ENCODE measurements at places on chromosomes 2 and 18.

DNA sequence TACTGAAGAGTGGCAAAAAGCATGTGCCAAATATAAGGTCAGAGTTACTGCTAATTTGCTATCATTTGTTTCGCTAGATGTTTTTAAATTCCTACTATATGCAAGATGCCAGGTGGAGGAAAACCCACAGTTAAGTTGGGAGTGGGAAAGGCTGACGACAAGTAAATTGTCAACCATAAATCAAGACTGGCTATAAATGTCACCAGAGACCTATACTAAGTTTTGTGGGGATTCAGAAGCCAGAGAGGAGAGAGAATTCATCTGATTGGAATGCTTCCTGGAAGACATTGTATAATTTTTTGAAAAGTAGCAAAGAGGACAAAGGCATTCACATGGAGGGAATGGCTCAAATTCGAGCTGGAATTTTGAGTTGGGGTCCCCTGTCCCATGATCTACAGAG lies 64.3 kb downstream of the CFAP221 start:
- DNase-seq, result no peak

- DNase-seq, result no peak
These were observed 69.0 kb upstream of the ASAP2 start for GRCh38 chr2:9137379-9138150.

DNA sequence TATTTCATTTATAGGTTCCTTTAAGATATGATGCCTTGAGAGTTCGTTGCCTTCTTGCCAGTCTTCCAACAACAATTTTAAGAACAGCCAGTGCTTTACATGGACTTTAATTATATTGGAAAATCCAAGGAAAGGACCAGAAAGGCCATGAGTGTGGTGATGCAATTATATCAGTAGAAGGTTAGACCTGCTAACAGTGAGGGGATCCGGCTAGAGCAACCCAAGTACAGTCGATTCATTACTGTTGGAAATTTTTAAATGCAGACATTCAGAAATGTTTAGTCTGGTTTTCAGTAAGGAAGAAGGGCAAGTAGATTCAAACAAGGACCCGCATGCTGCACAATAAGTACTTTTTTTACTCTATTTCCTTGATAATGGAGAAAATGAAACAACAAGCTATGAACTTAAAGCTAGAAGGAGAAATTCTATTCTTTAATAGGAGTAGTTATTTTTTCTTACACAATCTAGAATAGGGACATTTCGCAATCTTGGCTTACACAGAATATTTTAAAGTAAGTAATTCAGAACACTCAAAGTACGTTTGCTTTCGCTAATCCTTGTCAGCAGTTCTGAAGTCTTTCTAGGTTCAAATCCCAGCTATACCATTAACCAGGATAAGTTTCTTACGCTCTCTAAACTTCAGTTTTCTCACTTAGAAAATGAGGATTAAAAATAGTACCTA lies 405.5 kb downstream of the MEIS1 start:
- no peak for DNase-seq

GRCh38 chr18:62177271-62177670 lies 9.6 kb downstream of the PIGN start:
- no peak for DNase-seq

GRCh38 chr2:60408207-60408606 lies 145.2 kb downstream of the BCL11A start:
- DNase-seq, result no peak

DNA sequence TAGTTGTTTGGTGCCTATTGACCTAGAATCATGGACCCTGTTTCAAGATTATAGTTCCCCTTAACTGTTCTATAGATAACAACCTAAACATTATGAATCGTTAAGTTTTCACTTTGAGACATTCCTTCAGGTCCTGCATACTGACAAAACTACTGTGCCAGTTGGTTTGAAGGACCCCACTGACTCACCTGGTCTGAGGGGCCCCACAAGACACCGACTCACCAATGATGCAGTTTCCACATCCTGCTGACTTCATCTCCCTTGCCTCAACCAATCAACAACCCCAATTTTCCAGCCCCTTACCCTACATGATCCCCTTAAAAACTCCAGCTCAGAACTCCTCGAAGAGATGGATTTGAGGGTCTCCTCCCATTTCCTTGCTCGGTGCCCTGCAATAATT lies 89.6 kb upstream of the CCDC141 start:
- DNase-seq, result no peak

DNA sequence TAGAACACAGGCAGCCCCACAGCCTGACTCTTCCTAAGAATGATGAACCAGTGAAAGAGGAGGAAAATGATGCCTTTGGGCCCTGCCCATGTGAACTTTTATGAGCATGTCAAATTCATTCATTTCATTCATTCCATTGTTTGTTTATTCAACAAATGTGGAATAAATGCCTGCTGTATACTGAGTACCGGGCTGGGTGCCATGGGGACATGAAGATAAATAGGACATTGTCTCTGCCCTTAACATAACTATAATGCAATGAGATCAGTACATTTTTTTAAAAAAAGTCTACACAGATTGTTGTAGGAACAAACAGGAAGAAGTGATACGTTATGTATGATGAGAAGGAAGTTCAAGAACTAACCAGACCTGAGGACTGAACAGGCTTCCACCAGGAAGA lies 14.7 kb downstream of the MREG start:
- DNase-seq, result no peak

- no peak for DNase-seq
These were observed 12.8 kb upstream of the GBX2 start for GRCh38 chr2:236180831-236181453.

DNA sequence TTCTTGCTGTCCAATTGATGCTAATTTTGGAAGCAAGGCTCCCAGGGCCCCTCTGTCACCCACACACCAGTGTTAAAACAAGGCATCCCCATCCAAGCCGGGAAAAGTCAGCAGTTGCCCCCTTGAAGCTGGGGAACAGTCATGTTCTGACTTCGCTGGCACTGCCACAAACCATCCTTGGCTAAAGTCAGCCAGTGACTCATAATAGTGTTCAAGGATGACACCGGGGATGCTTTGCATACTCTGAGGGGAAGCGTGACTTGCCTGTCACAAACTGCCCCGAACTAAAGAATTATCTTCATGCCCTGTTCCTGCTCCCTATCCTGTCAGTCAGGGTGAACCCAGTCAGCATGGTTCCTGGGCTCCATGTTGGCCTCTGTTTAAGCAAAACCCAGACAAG lies 37.0 kb downstream of the TGFA start:
- no peak for DNase-seq

GRCh38 chr2:34705551-34706247 lies 1106.6 kb upstream of the FAM98A start:
- DNase-seq, result no peak
